HT1080 (cell line): ENCODE measurements at places on chromosomes 13 and 19.

DNA sequence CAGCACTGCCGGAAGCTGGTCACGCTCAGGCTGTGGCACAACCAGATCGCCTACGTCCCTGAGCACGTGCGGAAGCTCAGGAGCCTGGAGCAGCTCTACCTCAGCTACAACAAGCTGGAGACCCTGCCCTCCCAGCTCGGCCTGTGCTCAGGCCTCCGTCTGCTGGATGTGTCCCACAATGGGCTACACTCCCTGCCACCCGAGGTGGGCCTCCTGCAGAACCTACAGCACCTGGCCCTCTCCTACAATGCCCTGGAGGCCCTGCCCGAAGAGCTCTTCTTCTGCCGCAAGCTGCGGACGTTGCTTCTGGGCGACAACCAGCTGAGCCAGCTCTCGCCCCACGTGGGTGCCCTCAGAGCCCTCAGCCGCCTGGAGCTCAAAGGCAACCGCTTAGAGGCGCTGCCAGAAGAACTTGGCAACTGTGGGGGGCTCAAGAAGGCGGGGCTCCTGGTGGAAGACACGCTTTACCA, 3.2 kb upstream of the MAP2K7 start:
- DNase-seq = no peak

GRCh38 chr19:6925801-6926751, 38.7 kb downstream of the ADGRE1 start:
- DNase-seq = peak; percentile 51

DNA sequence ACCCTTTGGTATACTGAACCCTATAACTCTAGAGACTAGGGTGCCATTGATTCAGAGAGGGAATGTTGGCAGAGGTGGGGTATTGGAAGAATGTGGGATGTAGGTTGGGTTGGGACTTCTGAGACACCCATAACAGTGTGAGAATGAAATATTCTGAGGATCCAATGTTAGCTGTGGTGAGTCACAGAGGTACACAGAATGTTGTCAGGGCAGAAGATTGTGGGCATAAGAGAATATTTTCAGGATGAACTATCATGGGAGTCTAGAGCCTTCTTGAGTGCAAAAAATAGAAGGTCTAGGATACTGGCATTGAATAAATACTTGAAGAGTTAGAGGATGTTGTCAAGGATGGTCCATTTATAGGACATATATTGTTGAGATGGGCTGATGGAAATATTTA, 9.0 kb downstream of the KLK13 start:
- no peak for DNase-seq

- no peak for DNase-seq
Observed at GRCh38 chr13:34765446-34766180, 176.5 kb upstream of the NBEA start.

DNA sequence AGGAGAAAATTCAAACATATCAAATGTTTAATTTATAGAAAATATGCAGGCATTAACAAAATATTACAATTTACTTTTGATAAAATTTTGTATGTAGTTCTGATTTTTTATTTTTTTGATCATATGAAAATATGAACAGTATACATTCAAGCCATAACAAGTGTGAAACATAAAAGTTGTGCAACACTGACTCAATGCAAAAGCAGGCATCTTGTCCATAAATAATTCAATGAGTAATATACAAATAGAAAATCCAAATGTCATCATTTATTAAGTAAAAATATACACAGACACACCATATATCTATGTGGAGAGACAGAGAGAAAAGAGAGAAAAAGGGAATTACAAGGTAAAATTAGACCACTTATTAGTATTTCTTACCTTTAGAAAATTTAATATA, 1183.9 kb downstream of the SLITRK1 start:
- DNase-seq = no peak

- no peak for DNase-seq
Observed at GRCh38 chr13:76894401-76895110, 8.4 kb upstream of the KCTD12 start.

DNA sequence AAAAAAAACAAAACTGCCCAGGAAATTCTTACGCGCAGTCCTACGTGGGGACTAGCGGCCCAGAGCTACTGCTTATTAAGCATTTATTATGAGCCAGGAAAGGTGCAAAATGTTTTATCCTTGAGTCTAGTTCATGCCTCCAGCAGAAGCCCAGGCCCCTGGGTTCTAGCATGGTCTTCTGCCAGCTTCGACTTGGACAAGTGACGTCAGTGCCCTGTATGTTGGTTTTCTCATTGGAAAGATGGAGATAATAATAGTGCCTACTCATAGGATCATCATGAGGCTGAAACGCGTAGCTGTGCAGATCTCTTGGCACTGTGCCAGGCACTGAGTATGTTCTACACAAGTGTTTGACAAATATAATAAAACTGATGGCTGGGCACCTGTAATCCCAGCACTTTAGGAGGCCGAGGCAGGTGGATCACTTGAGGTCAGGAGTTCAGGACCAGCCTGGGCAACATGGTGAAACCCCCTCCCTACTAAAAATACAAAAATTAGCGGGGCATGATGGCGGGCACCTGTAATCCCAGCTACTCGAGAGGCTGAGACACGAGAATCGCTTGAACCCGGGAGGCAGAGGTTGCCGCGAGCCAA, 12.4 kb upstream of the SULT2B1 start:
- DNase-seq = peak; percentile 34

GRCh38 chr13:78595495-78596398, 7.6 kb downstream of the POU4F1 start:
- no peak for DNase-seq
